ENCODE measurements at places on chromosomes 12 and 14. TPM values are rescaled to one million over a fixed set of nuclear protein-coding genes. Genes with fewer than 3 reads are reported as not detected.

DNA sequence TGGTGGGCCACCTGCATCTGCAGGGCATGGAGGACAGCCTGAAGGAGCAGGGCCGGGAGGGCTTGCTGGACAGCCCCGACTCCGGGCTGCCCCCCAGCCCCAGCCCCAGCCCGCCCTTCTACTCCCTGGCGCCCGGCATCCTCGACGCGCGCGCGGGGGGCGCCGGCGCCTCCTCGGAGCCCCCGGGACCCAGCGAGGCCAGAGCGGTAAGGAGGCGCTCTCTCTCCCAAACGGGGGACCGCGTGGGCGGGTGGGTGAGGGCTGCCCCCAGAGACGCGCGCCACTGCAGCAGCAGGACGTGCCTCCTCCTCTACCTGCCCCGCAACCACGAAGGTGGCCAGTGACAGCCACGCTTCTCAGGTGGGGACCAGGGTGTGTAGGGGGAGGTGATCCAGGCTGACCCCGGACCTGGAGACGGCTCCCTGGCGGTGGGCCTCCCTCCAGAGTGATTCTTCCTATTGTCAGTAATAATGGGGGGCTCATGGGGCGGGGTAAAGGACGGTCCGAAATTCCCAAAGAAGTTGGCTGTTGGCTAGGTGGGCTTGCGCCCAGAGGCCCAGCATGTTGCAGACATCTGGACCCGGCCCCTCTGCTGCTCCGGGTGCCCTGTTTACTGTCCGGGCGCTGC is 652 bp downstream of the RFLNA start:
- H3K36me3 ChIP-seq = no peaks in the 10 kb centered on the region
- DNase-seq = no peak
- H3K27ac ChIP-seq = no peak overlapping the region
- H3K27me3 ChIP-seq = peaks cover 81% of the 10 kb centered on the region
- H3K4me1 ChIP-seq = no peaks in the 10 kb centered on the region

DNA sequence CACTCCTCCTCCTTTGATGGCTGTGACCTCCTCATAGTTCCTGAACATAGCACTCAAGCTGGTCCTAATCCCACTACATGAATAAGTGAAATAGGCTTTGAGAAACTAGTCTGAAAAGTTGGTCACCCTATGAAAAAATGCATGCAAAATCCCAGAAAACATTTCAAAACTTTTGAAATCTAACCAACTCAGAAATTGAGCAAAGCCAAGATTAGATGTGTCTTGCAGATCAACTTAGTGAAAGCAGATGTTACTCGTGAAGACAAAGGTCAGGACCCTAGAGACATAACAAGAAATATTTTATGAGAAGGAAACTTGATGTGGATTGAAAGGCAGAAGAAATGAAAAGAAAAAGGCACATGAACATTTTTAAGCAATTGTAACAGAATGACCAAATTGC is 63.3 kb downstream of the TSHR start:
- H3K4me3 ChIP-seq = no peak overlapping the region
- H3K27me3 ChIP-seq = peaks cover 9% of the 10 kb centered on the region
- no peaks in the 10 kb centered on the region for H3K36me3 ChIP-seq

GRCh38 chr12:228846-229200 is 14.9 kb upstream of the SLC6A12 start:
- no peaks in the 10 kb centered on the region for H3K4me1 ChIP-seq
- no peak for DNase-seq
- H3K27ac ChIP-seq = no peak overlapping the region

DNA sequence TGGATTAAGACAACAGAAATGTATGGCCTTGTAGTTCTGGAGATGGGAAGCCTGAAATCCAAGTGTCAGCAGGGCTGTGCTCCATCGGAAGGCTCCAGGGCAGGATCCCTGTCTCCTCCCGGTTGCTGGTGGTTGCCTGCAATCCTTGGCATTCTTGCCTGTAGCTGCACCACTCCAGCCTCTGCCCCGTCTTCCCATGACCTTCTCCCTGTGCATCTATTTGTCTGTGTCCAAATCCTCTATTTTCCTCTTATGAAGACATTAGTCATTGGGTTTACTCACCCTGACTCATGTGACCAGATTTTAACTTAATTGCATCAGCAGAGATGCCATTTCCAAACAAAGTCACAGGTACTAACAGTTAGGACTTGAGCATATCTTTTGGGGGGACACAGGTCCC is 15.1 kb downstream of the TUNAR start:
- H3K36me3 ChIP-seq = no peaks in the 10 kb centered on the region
- no peak overlapping the region for H3K4me3 ChIP-seq
- no peak overlapping the region for H3K27ac ChIP-seq
- peaks cover 36% of the 10 kb centered on the region for H3K27me3 ChIP-seq
- 0 out of 2 replicates have a peak, but pooled peaks cover 3% of the 10 kb centered on the region for H3K4me1 ChIP-seq
- DNase-seq = peak; percentile 70

DEPDC4 gene
- 2.0 TPM for total RNA-seq

All from PC-3 (cell line).